Activated T-helper 2 cell treated with anti-CD3 and anti-CD28 coated beads, Interferon-gamma antibody, Interleukin-2, Interleukin-4, amounts not matched to agents 10 μg/mL and 5 μg/mL and 100 μg/mL, durations not matched to agents 14 hours and 24 hours and 36 hours (primary cell): ENCODE measurements at places on chromosomes 12 and 14. TPM values are rescaled to one million over a fixed set of nuclear protein-coding genes. Genes with fewer than 3 reads are reported as not detected.

Gene SPTLC2
- 26.6 and 29.6 TPM in 2 replicates for total RNA-seq

Gene KLRK1
- total RNA-seq = 0.69 and 0.75 TPM in 2 replicates

Gene GLS2
- total RNA-seq = 1.5 and 3.1 TPM in 2 replicates

Gene C3AR1
- 0.50 and 0.62 TPM in 2 replicates for total RNA-seq

Gene LRTM2
- 0.07 and 0.09 TPM in 2 replicates for total RNA-seq

Gene LRFN5
- not detected in 2 replicates for total RNA-seq

Gene HECTD1
- 109 and 114 TPM in 2 replicates for total RNA-seq

Gene ALDH2
- 0.11 and 0.34 TPM in 2 replicates for total RNA-seq

Gene LIN7A
- 0.48 and 0.68 TPM in 2 replicates for total RNA-seq

Gene AQP6
- not detected in 2 replicates for total RNA-seq

Gene GUCY2C
- not detected in 2 replicates for total RNA-seq

Gene KRT79
- total RNA-seq = not detected in 2 replicates

Gene RAPGEF3
- total RNA-seq = 1.8 and 2.7 TPM in 2 replicates

Gene SERPINA9
- not detected in 2 replicates for total RNA-seq

Gene FBLN5
- total RNA-seq = 6.2 and 6.4 TPM in 2 replicates

Gene TESPA1
- 179 and 186 TPM in 2 replicates for total RNA-seq

Gene POTEG
- not detected in 2 replicates for total RNA-seq

Gene CNTN1
- not detected in 2 replicates for total RNA-seq

Gene ATL1
- total RNA-seq = 1.3 and 2.1 TPM in 2 replicates

Gene RTL1
- total RNA-seq = not detected in 2 replicates

Gene KLRD1
- 3.3 and 3.5 TPM in 2 replicates for total RNA-seq

Gene PCED1B
- 49.9 and 50.4 TPM in 2 replicates for total RNA-seq

Gene KRT75
- total RNA-seq = not detected in 2 replicates

Gene LALBA
- total RNA-seq = not detected in 2 replicates

Gene TEAD4
- 12.7 and 13.7 TPM in 2 replicates for total RNA-seq

Gene MAP1LC3B2
- total RNA-seq = 0.37 and 0.60 TPM in 2 replicates

Gene SYNE3
- 36.5 and 40.1 TPM in 2 replicates for total RNA-seq

Gene PRKCH
- total RNA-seq = 101 and 102 TPM in 2 replicates

Gene DPPA3
- not detected in 2 replicates for total RNA-seq

Gene GLI1
- total RNA-seq = 1.3 and 1.5 TPM in 2 replicates

Gene RNASE4
- total RNA-seq = 0.73 and 1.1 TPM in 2 replicates

Gene PRPH
- not detected in 2 replicates for total RNA-seq

Gene MSI1
- total RNA-seq = 1.4 and 3.5 TPM in 2 replicates

Gene ADAMTS20
- not detected in 2 replicates for total RNA-seq

Gene KNTC1
- total RNA-seq = 121 and 122 TPM in 2 replicates

Gene CD163L1
- not detected in 2 replicates for total RNA-seq

Gene ABCC9
- 0.02 and 0.07 TPM in 2 replicates for total RNA-seq

Gene TMPRSS12
- total RNA-seq = not detected in 2 replicates

Gene VRTN
- total RNA-seq = not detected in 2 replicates

Gene RTN1
- not detected in 2 replicates for total RNA-seq

Gene PRICKLE1
- 0.05 TPM in 1 of 2 replicates, not detected in the other for total RNA-seq

Gene PRIMA1
- not detected in 2 replicates for total RNA-seq

Gene KRT6C
- not detected in 2 replicates for total RNA-seq

Gene TMED10
- 231 and 248 TPM in 2 replicates for total RNA-seq

Gene ZCRB1
- total RNA-seq = 58.4 and 64.8 TPM in 2 replicates

Gene KCNC2
- not detected in 2 replicates for total RNA-seq

Gene TAC3
- total RNA-seq = not detected in 2 replicates

Gene CRIP1
- total RNA-seq = 156 and 185 TPM in 2 replicates

Gene PLEKHH1
- total RNA-seq = 1.5 and 1.8 TPM in 2 replicates

Gene NTN4
- not detected in 2 replicates for total RNA-seq

Gene ARG2
- 19.2 and 21.1 TPM in 2 replicates for total RNA-seq

Gene ARMH4
- total RNA-seq = 0.18 and 0.34 TPM in 2 replicates

Gene HOXC9
- total RNA-seq = not detected in 2 replicates

Gene GSC
- 0.14 TPM in 1 of 2 replicates, not detected in the other for total RNA-seq

Gene CCND2
- total RNA-seq = 557 and 561 TPM in 2 replicates

Gene CBLN3
- 5.4 and 5.5 TPM in 2 replicates for total RNA-seq
